ENCODE measurements at places on chromosomes 16 and 17. TPM values are rescaled to one million over a fixed set of nuclear protein-coding genes. Genes with fewer than 3 reads are reported as not detected.

AKAP10 gene
- total RNA-seq: 49.8 TPM

MSI2 gene
- total RNA-seq: 64.0 TPM

TNFRSF12A gene
- total RNA-seq: 107 TPM

GPRC5C gene
- total RNA-seq: 81.4 TPM

GDPD3 gene
- 5.1 TPM for total RNA-seq

OR1F1 gene
- not detected for total RNA-seq

CDRT4 gene
- total RNA-seq: 8.6 TPM

KCNH4 gene
- total RNA-seq: 0.31 TPM

CDH16 gene
- total RNA-seq: 1.7 TPM

TBC1D28 gene
- not detected for total RNA-seq

CASKIN1 gene
- total RNA-seq: 0.09 TPM

TPPP3 gene
- total RNA-seq: 183 TPM

PIK3R6 gene
- total RNA-seq: 1.3 TPM

CDC6 gene
- 5.7 TPM for total RNA-seq

SETD1A gene
- 22.0 TPM for total RNA-seq

PMM2 gene
- 40.0 TPM for total RNA-seq

DCAF7 gene
- 76.6 TPM for total RNA-seq

EPX gene
- total RNA-seq: not detected

WDR81 gene
- 27.9 TPM for total RNA-seq

ORC6 gene
- 5.6 TPM for total RNA-seq

KLHL10 gene
- total RNA-seq: not detected

C17orf50 gene
- not detected for total RNA-seq

GINS2 gene
- 2.5 TPM for total RNA-seq

TRPV3 gene
- total RNA-seq: 0.91 TPM

CDC42EP4 gene
- total RNA-seq: 52.0 TPM

CENPN gene
- 9.5 TPM for total RNA-seq

KRT33B gene
- total RNA-seq: not detected

CDH1 gene
- total RNA-seq: 227 TPM

SPNS2 gene
- total RNA-seq: 26.8 TPM

CPHXL2 gene
- not detected for total RNA-seq

SDR42E1 gene
- total RNA-seq: 5.7 TPM

OTOP2 gene
- not detected for total RNA-seq

HIRIP3 gene
- total RNA-seq: 16.9 TPM

PTGES3L gene
- total RNA-seq: 1.8 TPM

MSRB1 gene
- total RNA-seq: 11.1 TPM

ATAD5 gene
- 2.2 TPM for total RNA-seq

RCVRN gene
- 0.31 TPM for total RNA-seq

HEATR9 gene
- not detected for total RNA-seq

VMP1 gene
- total RNA-seq: 145 TPM
